ENCODE measurements at places on chromosomes 6 and 20.

- no peak for DNase-seq
Measured at GRCh38 chr6:5674721-5675120, 332.0 kb downstream of the NRN1 start.

DNA sequence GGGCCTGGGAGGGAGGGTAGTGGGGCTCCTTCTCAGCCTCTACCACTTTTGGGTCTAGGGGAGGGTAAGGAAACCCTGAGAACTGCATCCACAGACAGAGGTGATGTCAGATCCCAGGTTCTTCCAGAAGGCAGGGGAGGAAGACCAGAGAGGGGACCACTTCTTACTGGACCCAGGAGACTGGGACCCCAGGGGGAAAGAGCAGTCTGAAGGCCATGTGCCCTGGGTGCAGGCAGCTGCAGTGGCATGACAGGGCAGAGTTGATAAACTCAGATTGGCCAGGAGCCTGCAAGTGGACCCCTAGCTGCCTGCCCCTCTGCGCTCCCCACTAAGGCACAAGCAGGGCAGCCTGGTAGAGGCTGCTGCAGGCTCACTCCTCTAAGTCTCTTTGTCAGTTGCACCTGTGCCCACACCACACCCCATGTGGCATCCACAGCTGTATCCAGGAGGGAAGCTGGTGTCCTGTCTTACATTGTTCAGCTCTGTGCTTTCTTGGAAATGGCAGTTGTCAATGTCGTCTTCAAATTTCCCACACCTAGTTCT lies 2.7 kb downstream of the CST9L start:
- DNase-seq: no peak

DNA sequence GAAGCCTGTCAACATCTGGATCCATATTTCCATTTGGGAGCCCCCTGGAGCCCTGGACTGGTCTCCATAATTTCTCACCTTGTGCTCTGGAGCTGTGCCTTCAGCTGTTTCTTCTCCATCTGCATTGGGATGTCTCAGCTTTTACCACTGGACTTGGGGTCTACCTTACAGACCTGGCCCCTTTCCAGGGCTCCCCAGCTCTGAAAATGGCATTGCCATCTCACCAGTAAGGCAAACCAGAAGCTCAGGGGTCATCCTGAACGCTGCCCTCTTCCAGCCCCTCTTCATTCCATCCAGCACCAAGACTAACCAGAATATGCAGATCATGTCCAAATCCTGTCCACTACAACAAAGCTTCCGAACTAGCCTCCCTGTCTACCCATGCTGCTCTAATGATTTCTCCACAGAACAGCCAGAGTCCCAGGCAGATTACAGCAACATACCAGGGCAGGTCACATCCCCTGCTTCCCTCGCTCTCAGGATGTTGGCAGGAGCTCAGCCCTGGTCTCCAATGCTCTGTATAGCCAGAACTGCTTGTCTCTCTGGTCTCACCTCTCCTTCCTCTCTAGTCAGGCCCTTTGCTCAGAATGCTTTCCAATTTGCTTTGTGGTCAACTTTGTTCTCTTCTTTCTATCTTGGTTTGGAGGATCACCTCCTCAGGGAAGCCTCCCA lies 17.7 kb upstream of the NNAT start:
- DNase-seq: no peak

- DNase-seq: no peak
Measured at GRCh38 chr6:111683157-111683556, 77.5 kb upstream of the TRAF3IP2 start.

GRCh38 chr6:90220273-90220672 lies 76.4 kb downstream of the BACH2 start:
- DNase-seq: no peak

DNA sequence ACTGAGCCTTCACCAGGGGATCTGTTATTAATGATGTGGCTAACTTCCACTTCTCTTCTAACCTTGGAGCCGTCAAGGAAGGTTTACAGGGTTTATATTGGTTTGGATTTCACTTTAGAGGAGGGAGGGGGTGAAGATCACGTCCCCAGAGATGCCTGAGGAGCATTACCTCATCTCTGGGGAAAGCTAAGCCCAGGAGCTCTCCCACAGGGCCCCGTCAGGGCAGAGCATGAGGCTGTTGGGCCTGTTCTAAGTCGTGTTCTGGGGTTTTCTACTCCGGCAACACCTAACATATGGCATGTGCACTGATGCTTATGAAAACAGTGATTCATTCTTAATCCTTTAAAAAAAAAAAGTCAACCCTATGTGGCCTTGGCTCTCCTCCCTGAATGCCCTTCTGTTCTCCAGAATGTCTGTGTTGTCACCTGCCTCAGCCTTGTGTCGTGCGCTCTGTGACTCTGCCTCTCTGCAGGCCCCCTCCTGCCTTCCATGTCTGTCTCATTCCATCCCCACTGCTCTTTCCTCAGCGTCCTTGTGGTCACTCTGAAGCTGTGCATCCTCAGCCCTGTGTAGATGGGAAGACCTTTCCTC lies 97.4 kb upstream of the JARID2 start:
- no peak for DNase-seq

DNA sequence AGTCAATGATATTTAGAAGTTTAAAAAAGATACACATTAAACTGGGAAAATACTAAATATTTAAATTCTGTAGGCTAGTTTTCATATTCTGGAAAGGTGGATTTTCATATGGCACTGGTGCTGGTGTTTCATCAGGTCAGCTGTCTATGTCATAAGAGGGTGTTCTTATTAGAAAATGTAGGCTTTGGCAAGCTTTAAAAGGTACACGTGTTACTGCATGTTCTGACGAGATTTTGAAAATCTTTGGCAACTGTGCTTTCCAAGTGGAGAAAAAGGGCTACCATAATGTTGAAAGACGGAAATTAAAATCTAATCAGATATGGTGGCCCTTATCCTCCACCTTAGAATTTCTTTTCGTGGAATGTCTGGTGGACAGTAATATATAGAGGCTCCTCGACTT lies 30.0 kb downstream of the SLC22A3 start:
- no peak for DNase-seq

GRCh38 chr6:135193221-135193620 lies 12.1 kb downstream of the MYB start:
- no peak for DNase-seq

- DNase-seq: no peak
Measured at GRCh38 chr20:62979876-62980373, 26.8 kb downstream of the BHLHE23 start.

GRCh38 chr6:93176070-93176469 lies 243.3 kb downstream of the EPHA7 start:
- DNase-seq: no peak

DNA sequence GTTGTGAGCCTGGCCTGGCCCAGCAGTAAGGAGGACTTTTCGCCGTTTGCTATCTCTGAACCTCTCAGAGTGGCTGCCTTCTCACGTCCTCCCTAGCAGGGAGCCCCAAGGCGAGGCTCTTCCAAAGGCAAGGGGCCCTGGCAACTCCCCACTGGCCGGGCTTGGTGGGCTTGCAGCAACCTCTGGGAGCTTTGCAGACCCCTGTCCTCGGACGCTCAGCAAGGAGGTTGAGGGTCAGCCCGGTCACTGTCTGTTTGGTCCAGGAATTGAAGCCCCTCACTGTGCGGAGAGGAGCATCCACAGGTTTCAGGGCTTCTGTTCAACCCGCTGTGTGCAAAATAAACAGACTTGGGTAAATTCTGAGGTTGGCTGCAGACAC lies 28.2 kb upstream of the TBXT start:
- no peak for DNase-seq

DNA sequence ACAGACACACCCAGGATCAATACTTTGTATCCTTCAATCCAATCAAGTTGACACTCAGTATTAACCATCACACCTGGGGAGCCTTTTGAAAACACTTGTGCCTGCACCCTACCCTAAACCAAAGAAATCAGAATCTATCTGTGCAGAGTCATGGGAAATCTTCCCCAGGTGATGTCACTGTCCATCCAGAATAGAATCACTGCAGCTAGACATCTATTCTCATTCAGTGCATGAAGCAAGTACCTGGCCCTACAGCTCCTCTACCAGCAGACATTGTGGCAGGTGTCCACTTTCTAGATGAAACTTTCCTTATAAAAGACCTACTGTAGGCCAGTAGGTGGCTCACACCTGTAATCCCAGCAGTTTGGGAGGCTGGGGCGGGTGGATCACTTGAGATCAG lies 262.4 kb upstream of the MARCKS start:
- DNase-seq: no peak

- no peak for DNase-seq
Measured at GRCh38 chr6:82954356-82954755, 111.3 kb downstream of the UBE3D start.

- no peak for DNase-seq
Measured at GRCh38 chr6:169850154-169850553, 98.7 kb downstream of the ERMARD start.

- no peak for DNase-seq
Measured at GRCh38 chr6:548517-548916, 108.4 kb downstream of the HUS1B start.

- no peak for DNase-seq
Measured at GRCh38 chr20:830011-830521, 3.4 kb upstream of the FAM110A start.

- DNase-seq: no peak
Measured at GRCh38 chr6:15121443-15121842, 124.4 kb upstream of the JARID2 start.

DNA sequence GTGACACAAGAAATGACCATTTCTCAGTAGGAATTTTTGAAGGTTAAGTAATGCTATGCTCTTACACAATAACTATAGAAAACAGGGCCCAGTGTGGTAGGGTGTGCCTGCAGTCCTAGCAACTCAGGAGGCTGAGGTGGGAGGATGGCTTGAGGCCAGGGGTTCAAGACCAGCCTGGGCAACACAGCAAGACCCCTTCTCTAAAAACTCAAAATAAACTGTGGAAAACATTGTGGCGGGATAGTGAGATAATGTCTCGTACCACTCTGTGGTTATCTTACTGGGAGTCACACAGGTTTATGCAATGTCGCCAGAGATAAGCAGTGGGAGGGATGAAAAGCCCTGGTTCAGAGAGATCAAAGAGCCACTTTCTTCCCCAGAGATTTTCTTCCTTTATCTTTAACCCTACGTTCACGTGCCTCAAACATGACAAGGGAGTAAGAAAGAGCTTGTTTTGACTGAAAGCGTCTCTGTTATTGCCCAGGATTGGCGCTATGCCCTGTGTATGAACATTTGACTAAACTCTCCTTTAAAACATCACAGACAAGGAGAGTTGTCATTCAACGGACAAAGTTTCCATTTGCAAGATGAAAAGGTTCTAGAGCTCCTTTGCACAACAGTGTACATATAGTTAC lies 13.9 kb downstream of the GCM1 start:
- no peak for DNase-seq

DNA sequence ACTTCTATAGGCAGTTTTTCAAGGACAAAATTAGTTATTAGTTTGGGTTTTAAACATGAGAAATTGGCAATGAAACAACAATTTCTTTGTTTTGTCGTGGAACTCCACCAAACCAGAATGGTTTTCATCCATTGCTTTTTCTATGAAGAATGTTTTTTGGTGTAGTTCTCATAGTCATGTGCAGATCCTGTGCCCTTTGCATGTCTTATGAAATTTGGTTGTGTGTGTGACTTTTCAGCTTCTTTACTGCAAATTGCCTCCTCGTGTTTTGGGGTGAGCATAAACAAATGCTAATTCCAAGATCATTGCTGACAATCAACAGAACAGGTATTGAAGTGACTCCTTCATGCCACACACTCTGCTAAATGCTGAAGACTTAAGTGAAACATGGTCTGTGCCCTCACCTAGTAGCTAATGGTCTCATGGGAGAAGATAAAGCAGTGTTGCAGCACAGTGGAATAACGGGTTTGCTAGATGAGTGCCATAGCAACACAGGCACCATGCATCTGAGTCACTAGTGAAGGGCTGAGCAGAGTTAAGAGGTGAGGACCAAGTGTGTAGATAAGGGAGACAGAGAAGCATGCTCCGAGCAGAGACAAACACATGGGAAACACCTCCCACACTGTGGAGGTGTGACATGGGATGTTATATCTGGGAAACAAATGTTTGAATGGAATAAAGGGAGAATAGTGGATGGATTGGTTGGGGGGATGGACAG lies 120.0 kb downstream of the SLC16A10 start:
- DNase-seq: no peak

DNA sequence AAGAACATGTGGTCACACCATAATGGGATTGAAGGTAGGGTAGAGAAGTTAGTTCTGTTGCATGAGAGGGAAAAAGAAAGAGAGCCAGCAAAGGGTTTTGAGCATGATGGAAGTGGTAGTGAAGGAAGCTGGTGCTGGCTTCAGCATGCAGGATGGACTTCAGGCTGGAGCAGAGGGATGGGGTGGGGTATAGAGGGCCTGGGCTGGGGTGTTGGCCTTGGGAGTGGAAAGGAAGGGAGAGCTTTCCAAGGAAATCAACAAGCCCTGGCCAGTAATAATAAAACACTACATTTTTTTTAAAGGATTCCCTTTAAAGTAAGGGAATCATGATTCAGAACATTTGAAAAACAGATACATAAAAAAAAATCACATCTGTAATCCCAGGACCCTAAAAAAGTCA lies 61.2 kb downstream of the LAMA4 start:
- DNase-seq: no peak

- DNase-seq: no peak
Measured at GRCh38 chr20:58976061-58976730, 4.9 kb upstream of the NELFCD start.

DNA sequence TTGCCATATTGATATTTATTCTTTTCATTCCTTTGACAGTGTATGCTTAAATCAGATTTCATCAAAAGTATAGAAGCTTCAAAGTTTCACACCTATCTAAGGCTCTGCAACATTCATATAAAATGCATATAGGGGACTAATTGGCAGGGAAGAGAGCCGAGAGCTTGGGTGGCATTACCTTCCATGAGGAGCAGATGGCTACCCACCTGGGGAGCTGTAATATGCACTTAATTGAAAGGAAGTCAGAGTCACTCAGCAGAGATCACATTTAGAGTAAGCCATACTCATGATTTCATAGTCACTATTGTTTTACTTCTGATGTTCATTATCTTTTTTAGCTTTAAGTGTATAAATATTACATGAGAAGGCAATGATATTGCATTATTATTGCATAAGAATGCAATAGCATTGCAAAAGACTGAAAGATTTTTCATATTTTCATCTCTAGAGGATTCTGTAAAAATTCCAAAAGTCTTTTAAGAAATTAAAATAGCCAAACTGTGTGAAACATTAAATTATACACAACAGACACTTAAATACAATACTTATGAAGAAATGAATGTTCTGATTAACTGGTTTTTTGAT lies 1305.2 kb downstream of the EPHA7 start:
- DNase-seq: no peak

DNA sequence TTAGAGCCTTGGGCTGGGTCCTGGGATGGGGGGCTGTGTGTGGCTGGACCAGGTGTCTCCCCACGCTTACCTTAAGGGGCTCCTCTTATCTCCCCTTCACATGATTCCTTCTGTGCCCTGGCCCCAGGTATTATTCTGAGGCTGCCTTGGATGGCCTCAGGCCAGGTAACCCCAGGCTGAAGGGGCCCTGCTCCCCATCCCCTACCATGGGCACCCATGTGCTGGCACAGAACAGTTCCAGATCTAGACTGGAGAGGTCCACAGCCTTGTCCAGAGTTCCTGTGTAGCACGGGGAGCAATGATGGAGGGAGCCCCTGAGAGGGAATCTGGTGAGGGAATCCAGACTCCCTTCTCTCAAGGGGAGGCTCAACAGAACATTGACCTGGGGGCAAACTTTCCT lies 32.1 kb downstream of the MOCS1 start:
- no peak for DNase-seq
